Gastroesophageal sphincter (tissue), 4 donors: ENCODE measurements at places on chromosomes 16 and 17. TPM values are rescaled to one million over a fixed set of nuclear protein-coding genes. Genes with fewer than 3 reads are reported as not detected.

DNA sequence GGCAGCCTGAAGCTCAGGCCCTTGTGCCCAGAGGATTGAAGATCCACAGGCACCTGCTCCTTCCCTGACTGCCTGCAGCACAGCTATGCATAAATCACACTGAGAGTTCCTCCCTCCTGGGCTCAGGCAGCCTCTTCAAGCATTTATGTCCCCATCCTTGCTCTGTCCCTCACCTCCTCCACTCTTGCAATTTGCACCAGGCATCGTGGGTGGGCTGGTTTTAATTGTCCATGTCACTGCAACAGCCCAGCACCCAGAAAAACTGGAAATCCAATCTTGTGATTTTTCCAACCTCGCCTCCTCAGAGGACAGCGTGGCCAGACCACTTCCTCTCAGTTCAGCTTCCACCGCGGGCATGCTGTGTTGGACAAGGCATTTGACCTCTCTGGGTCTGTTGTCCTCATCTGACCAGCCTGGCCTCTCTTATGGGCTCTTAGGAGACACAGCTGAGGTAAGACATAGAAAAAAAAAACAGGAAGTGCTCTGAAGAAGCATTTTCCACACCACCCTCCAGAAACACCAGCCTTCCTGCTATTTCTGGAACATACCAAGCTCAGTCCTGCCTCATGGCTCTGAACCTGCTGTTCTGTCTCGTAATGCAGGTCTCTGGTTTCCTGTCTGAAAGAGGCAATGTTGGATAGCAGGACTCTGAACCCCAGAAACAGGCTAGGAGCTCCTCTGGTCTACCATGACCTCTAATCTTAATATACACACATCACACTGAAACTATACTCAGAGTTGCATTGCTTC, 8.3 kb downstream of the TMEM114 start:
- peak; percentile 77 for ATAC-seq
- peaks cover 40% of the 10 kb centered on the region for H3K27me3 ChIP-seq
- H3K4me3 ChIP-seq, result no peak overlapping the region

DNA sequence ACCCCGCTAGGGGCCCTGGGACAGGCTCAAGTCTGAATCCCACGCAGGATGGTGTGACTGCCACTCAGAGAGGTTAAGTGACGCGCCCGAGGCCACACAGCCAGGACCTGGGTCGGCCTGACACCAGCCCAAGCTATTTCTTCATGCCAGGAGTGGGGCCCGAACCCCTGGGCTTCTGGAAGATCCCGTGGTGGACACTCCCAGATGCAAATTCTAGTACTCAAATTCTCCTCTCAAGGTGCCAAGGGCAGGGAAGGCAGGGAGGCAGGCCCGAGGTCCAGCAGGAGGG, 5.2 kb downstream of the IL17C start:
- no peak overlapping the region for H3K4me3 ChIP-seq
- no peak for ATAC-seq
- H3K27ac ChIP-seq, result no peak overlapping the region
- H3K4me1 ChIP-seq, result no peaks in the 10 kb centered on the region
- H3K27me3 ChIP-seq, result peaks cover 29% of the 10 kb centered on the region
- H3K36me3 ChIP-seq, result peaks cover 4% of the 10 kb centered on the region

- peaks cover 4% of the 10 kb centered on the region for H3K36me3 ChIP-seq
- ATAC-seq, result no peak
- no peak overlapping the region for H3K4me3 ChIP-seq
- no peaks in the 10 kb centered on the region for H3K27me3 ChIP-seq
- peaks cover 6% of the 10 kb centered on the region for H3K4me1 ChIP-seq
- no peak overlapping the region for H3K27ac ChIP-seq
Observed at GRCh38 chr17:14078027-14078426, 8.7 kb downstream of the COX10 start.

TM4SF5 gene
- total RNA-seq, result not detected

DGKE gene
- 9.6 TPM for total RNA-seq

SMIM36 gene
- not detected for total RNA-seq

- H3K27me3 ChIP-seq, result peaks cover 23% of the 10 kb centered on the region
- H3K4me1 ChIP-seq, result peaks cover 4% of the 10 kb centered on the region
- ATAC-seq, result no peak
- H3K36me3 ChIP-seq, result no peaks in the 10 kb centered on the region
- H3K4me3 ChIP-seq, result no peak overlapping the region
Observed at GRCh38 chr17:33500151-33500550, 207.1 kb upstream of the ASIC2 start.

GRCh38 chr17:1420981-1421380, 21.0 kb upstream of the YWHAE start:
- no peaks in the 10 kb centered on the region for H3K27me3 ChIP-seq
- H3K27ac ChIP-seq, result no peak overlapping the region
- H3K4me3 ChIP-seq, result no peak overlapping the region
- ATAC-seq, result no peak

PIPOX gene
- total RNA-seq, result 7.3 TPM
